ENCODE measurements at places on chromosomes 5 and 9.
A peak's percentile ranks its signal among the peaks of the same experiment; 100 is the strongest.

- DNase-seq: no peak
Observed at GRCh38 chr9:110615498-110615897, 36.0 kb upstream of the SVEP1 start.

DNA sequence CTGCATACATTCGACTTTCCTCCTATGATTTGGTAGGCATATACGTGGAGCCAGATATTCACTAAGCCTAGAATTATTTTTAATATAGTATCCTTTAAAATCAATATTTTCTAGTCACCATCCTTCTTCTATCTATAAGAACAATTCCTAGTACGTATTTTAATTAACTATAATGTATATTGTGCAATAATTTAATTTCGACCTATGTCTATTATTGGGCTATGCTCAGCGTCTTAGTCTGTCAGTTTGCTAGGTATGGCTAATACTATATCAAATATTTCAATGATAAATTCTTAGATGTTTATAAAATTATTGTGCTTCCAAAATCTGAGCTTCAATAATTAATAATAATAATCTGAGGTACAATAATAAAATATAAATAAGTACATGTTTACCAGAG lies 705.3 kb downstream of the PRELID2 start:
- no peak for DNase-seq

- no peak for DNase-seq
Observed at GRCh38 chr9:115046199-115046598, 71.8 kb downstream of the TNC start.

GRCh38 chr5:127934791-127935256 lies 148.7 kb upstream of the SLC12A2 start:
- DNase-seq: no peak

GRCh38 chr5:54693936-54694657 lies 176.5 kb downstream of the SNX18 start:
- no peak for DNase-seq

- DNase-seq: no peak
Observed at GRCh38 chr9:97767891-97768290, 70.8 kb upstream of the XPA start.

DNA sequence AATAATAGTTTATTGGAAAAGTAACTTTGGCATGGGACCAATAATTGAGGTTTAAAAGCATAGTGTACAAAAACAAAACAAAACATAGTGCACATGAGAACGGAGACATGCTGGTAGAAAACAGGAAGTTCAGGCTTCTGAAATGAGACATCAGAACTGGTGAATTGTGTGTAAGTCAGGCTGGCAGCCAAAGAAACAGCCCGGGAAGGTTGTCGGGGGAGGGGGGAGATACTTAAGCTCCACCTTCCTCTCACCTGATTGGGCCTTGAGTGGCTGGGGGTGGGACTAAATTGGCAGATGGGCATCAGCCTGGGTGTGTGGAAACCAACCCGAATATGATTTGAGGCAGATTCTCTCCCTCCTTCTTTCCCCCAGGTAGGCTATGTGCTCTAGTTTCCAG lies 256.3 kb downstream of the SMARCA2 start:
- DNase-seq: peak; percentile 16

DNA sequence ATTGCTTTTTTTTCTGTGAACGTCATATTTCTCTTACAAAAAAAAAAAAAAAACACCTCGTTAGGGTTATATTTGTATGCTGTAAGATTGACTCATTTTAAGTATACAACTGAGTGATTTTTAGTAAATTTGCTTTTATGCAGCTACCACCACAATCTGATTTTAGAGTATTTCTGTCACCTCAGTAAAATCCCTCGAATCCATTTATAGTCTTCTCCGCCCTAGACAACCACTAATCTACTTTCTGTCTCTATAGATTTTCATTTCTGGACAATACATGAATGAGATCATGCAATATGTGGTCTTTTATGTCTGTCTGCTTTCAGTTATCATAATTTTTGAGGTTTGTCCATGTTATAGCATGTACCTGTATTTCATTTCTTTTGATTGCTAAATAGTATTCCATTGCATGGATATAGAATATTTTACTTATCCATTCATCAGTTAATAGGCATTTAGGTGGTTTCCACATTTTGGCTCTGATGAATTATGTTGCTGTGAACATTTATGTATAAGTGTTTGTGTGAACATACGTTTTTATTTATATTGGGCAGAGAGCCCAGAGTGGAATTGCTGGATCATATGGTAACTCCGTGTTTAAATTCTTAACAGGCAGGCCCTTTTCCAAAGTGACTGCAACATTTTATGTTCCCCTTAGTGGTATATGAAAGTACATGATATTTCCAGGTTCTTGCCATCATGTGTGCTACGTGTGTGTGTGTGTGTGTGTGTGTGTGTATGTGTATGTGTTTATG lies 171.4 kb downstream of the SGCD start:
- no peak for DNase-seq

DNA sequence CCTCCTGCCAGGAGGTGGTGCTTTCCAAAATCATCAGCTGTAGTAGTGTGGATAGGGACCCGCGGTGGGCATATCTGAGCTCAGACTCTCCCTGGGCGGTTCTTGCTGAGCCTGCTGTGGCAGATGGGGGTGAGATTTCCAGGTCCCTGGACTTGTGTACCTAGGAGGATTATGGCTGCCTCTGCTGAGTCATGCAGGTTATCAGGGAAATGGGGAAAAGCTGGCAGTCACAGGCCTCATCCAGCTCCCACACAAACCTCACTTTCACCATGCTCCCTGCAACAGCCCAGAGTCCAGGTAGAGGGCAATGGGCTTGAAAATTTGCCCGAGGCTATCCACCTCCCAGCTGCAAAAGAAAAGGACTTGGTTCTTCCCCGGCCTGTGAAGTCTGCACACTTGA lies 23.4 kb upstream of the MAMDC2 start:
- no peak for DNase-seq

- DNase-seq: no peak
Observed at GRCh38 chr5:43802119-43802518, 199.1 kb downstream of the NNT start.

DNA sequence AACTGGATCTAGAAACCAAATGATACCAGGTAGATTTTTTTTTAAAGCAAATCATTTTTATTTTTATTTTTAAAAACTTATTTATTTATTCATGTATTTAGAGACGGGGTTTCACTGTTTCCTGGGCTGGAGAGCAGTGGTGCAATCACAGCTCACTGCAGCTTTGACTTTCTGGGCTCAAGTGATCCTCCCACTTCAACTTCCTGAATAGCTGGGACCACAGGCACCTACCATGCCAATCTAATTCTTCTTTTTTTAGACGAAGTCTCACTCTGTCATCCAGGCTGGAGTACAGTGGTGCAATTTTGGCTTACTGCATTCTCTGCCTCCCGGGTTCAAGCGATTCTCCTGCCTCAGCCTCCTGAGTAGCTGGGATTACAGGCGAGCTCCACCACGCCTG lies 41.3 kb upstream of the CDK20 start:
- DNase-seq: no peak

- no peak for DNase-seq
Observed at GRCh38 chr9:35501946-35502345, 12.0 kb downstream of the RUSC2 start.

DNA sequence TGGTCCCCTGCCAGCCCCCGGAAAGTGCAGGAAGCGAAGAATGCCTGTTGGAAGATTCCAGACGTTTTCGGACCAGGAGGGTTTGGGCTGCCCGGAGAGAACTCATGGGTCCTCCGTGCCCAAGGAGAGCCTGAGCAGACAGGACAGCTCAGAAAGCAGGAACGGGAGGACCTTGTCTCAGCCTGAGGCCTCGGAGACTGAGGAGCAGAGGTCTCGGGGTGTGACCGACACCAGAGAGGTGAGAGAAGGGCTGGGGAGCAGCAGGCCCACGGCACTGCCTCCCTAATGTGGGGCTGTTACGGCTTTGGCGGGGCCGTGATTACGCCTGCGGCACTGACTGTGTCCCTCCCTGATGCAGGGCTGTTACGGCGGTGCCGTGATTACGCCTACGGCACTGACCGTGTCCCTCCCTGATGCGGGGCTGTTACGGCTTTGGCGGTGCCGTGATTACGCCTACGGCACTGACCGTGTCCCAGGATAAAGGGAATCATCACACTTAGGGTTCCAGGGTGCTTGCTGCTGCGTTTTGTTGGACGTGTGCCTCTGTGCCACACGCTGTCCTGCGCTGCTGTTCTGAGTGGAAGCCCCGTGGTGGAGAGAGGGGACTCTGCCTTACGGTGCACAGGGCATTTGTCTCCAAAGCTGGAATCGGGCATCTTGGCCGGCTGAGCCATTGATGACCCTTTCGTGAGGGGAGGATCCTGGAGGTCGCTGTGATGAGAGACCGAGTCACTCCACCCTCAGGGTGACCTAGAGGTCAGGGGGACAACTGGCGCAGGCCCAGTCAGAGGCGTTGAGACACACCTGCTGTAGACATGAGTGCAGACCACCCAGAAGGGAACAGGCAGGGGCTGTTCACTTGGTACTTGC lies 25.7 kb downstream of the CEP72 start:
- DNase-seq: no peak

GRCh38 chr9:112665347-112665746 lies 52.6 kb downstream of the INIP start:
- no peak for DNase-seq

GRCh38 chr5:88833371-88834130 lies 49.4 kb downstream of the MEF2C start:
- peak; percentile 42 for DNase-seq

DNA sequence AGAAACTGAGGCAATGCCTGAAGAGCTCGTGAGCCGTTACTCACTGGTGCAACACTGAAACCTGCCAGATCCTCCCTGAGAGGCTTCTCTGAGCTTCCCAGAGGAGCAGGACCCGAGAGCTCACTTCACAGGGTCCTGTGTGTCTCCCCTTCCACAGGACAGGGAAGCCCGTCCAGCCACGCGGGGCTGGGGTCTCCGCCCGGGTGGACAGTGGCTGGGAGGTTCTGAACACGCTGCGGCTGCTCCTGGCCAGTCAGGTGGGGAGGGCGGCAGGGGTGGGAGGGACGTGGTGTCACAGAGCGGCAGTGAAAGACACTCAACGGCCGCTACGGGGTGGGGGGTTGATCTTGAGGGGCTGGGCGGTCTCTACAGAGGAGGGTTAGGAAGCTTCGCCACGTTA lies 290 bp upstream of the ZDHHC11 start:
- DNase-seq: no peak

DNA sequence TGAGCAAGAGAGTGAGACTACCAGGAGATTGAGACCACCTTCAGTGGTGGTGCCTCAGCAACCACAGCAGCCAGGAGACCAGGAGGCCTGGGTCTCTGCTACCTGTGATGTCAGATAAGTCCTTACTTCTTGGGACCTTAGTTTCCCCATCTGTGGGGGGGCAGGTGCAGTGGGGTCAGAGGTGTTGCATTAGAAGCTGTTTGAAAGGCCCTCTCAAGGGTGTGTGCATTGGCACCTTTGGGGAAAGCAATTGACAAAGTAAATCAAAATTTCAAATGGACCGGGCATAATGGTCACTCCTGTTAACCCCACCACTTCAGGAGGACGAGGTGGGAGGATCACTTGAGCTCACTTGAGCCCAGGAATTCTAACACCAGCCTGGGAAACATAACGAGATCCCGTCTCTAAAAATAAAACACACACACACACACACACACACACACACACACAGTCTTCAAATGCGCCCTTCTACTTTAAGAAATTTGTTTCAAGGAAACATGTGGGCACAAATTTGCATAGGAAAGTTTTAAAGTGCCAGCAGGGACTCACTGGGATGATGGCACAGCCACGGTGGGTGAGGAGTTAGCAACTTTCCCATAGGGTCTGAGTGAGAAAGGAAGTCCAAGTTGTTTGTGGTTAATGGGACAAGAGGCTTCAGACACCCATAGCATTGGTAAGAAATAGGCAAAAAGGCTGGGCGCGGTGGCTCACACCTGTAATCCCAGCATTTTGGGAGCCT lies 1.3 kb upstream of the AK1 start:
- no peak for DNase-seq

DNA sequence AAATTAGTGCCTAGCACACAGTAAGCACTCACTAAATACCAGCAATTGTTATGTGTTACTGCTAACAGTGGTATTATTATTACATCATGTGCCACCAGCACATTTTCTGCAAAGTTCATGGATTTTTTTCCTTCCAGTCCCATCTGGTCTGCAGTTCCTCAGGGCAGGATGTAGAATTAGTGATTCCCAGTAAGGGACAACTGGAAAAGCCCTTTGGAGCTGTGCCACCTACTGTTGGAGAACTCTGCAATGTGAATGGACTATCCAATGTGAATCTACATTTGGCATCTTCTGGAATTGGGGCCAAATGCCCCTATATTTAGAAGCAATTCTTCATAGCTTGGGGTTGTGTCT lies 154.0 kb downstream of the CDH6 start:
- no peak for DNase-seq

GRCh38 chr5:6636293-6636692 lies 3.1 kb downstream of the SRD5A1 start:
- no peak for DNase-seq

DNA sequence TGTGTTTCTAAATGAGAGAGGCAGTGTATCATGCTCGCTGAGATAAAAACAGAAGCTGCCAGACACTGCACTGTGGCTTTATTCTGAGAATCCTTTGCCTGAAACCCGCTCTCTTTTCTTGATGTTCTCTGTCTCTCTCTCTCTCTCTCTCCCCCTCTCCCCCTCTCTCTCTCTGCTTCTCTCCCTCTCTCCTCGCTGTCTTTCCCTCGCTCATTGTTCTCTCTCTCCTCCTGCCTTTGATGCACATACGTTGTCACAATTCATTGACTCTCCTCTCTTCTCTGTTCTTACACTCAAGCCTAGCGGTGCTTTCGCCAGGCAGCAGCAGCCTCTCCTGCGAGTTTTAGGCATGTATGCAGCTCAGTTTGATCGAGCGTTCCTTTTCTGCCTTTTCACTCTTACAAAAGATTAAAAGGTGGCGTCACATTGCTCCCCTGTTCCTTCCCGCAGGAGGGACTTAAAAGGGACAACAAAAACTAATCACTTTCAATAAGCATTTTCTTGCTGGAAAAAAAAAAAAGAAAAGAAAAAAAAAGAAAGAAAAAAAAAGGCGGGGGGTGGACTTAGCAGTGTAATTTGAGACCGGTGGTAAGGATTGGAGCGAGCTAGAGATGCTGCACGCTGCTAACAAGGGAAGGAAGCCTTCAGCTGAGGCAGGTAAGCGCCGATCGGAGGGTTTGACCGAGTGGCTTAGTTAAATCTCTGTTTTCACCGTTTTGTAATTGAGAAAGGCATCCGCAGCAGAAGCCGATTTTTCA lies 717.9 kb upstream of the WWC1 start:
- peak; percentile 42 for DNase-seq

- DNase-seq: no peak
Observed at GRCh38 chr5:161414896-161415295, 131.6 kb downstream of the GABRB2 start.

DNA sequence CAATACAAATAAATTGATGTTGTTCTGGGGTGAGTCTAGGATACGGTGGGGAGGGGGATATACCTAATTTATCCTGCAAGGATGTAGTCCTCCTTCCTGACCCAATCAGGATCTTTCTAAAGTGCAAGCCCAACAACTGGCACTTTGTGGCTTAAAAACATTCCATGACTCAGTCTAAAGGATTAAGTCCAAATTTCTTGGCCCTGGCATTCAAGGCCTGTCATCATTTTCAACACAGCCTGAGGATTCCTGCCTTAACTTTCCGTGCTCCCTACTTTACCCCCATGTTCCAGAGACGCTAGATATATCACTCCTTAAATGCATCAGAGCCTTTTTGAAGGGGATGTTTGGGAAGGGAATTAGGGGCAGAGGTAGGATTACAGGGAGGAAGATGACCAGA lies 1.0 kb downstream of the FAM221B start:
- no peak for DNase-seq

- no peak for DNase-seq
Observed at GRCh38 chr5:98588215-98588614, 185.2 kb upstream of the RGMB start.
